ENCODE measurements at places on chromosomes 1 and 21. TPM values are rescaled to one million over a fixed set of nuclear protein-coding genes. Genes with fewer than 3 reads are reported as not detected.

TRIM46 gene
- total RNA-seq = 5.2 TPM

DENND2D gene
- 2.1 TPM for total RNA-seq

SYTL1 gene
- total RNA-seq = 0.89 TPM

LAMC1 gene
- total RNA-seq = 101 TPM

ANP32E gene
- total RNA-seq = 25.3 TPM

FLAD1 gene
- 35.3 TPM for total RNA-seq

PLPP3 gene
- 29.3 TPM for total RNA-seq

CD2 gene
- not detected for total RNA-seq

RPE65 gene
- total RNA-seq = not detected

TMED5 gene
- total RNA-seq = 56.0 TPM

NHLH2 gene
- total RNA-seq = not detected

ARHGAP30 gene
- total RNA-seq = not detected

CFAP126 gene
- not detected for total RNA-seq

KRTAP19-3 gene
- total RNA-seq = not detected

SH3BGR gene
- 1.3 TPM for total RNA-seq

TMEM200B gene
- total RNA-seq = 17.1 TPM

LAMB3 gene
- total RNA-seq = 4.9 TPM

EXOC8 gene
- total RNA-seq = 5.5 TPM

CSF3R gene
- not detected for total RNA-seq

ITLN1 gene
- total RNA-seq = not detected

KCNK1 gene
- 1.8 TPM for total RNA-seq

DR1 gene
- total RNA-seq = 37.8 TPM

SPATA21 gene
- total RNA-seq = not detected

LDLRAD2 gene
- under 0.01 TPM for total RNA-seq

TIMM17A gene
- 51.6 TPM for total RNA-seq

SLC16A4 gene
- total RNA-seq = 7.7 TPM

HSPB7 gene
- total RNA-seq = 0.89 TPM

DISC1 gene
- total RNA-seq = 3.4 TPM

PODN gene
- total RNA-seq = 0.30 TPM

ZNF648 gene
- total RNA-seq = not detected

ADAM30 gene
- total RNA-seq = not detected

CYP4A22 gene
- not detected for total RNA-seq

CA6 gene
- not detected for total RNA-seq

RRAGC gene
- 5.2 TPM for total RNA-seq

NKAIN1 gene
- total RNA-seq = 0.15 TPM

C1orf141 gene
- not detected for total RNA-seq

LPGAT1 gene
- 26.7 TPM for total RNA-seq

SELP gene
- not detected for total RNA-seq

PADI3 gene
- not detected for total RNA-seq

SH2D2A gene
- total RNA-seq = 0.34 TPM

CTTNBP2NL gene
- 12.9 TPM for total RNA-seq

FOXD3 gene
- not detected for total RNA-seq

CDA gene
- 4.2 TPM for total RNA-seq

BTBD8 gene
- total RNA-seq = 1.6 TPM

GCSAML gene
- not detected for total RNA-seq

SDHB gene
- total RNA-seq = 169 TPM

RORC gene
- total RNA-seq = 0.15 TPM

NUAK2 gene
- 6.1 TPM for total RNA-seq

RPS27 gene
- 2,070 TPM for total RNA-seq

C1orf185 gene
- not detected for total RNA-seq

WNT3A gene
- total RNA-seq = not detected

SYT14 gene
- total RNA-seq = under 0.01 TPM

PROK1 gene
- not detected for total RNA-seq

PLEKHO1 gene
- 52.3 TPM for total RNA-seq

C1QC gene
- total RNA-seq = not detected

Measured in bronchus fibroblast of lung (primary cell).